ENCODE measurements at places on chromosomes 3 and 15.

GRCh38 chr3:10262027-10262426 is 13.8 kb downstream of the TATDN2 start:
- no peak for DNase-seq

DNA sequence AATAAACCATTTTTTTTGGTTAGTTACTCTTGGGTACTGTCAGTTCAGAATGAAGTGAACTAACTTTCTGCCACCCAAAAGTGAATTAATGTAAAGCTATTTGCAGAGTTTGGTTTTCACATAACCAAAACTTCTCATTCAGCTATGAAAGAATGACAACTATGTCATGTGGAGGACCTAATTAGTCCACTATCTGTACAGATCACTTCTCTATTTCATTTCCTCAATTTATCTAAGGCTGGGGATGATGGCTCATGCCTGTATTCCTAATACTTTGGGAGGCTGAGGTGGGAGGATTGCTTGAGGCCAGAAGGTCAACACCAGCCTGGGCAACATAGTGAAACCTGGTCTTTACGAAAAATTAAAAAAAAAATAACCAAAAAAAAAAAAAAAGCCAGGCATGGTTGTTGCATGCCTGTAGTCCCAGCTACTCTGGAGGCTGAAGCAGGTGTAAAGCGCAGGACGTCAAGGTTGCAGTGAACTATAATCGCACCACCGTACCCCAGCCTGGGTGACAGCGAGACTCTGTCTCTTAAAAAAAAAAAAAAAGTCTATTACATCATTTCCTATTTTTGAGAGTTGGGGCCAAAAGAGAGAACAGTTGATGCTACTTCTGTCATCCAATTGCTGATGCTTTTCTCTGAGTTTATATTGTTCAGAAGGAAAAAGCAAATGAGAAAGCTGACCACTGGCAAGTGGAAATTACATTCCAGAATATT is 8.7 kb downstream of the HYPK start:
- DNase-seq = no peak

GRCh38 chr3:43207628-43208085 is 78.7 kb upstream of the SNRK start:
- no peak for DNase-seq

DNA sequence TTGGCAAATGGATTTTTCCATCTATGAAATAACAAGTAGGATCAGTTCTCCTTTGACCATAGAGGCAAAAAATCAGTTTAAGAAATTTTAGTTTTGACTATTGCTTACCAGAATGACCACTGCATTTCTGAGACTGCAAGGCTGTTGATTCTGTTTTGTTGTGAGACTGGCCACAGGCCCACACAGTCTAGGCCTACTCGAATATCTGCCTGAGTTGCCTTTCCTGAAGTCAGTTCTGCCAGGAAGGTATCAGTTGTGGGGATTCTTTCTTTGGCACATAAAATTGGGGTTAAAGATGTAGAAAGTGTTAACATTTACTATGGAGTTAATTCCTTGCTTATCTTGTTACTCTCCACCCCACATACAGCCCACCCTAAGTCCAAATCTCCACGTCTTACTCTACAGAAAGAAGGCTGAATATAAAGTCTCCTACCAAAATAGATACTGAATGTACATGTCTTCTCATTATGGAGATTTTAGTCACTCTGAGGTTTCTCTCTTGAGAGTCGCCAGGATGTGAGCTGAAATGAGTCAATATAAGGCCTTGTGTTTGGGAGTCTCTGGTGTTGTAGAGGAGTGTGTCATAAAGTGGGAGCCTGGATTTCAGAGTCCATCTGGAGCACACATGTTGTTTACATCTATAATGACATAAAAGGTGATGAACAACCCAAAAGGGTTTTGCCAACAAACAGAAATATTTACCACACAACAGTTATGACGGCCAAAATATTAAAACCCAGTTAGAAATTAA is 45.0 kb upstream of the WWTR1 start:
- DNase-seq = no peak

- no peak for DNase-seq
Observed at GRCh38 chr15:31483986-31484951, 157.6 kb downstream of the KLF13 start.

- peak; percentile 77 for DNase-seq
Observed at GRCh38 chr15:98881526-98882520, 125.8 kb downstream of the PGPEP1L start.

DNA sequence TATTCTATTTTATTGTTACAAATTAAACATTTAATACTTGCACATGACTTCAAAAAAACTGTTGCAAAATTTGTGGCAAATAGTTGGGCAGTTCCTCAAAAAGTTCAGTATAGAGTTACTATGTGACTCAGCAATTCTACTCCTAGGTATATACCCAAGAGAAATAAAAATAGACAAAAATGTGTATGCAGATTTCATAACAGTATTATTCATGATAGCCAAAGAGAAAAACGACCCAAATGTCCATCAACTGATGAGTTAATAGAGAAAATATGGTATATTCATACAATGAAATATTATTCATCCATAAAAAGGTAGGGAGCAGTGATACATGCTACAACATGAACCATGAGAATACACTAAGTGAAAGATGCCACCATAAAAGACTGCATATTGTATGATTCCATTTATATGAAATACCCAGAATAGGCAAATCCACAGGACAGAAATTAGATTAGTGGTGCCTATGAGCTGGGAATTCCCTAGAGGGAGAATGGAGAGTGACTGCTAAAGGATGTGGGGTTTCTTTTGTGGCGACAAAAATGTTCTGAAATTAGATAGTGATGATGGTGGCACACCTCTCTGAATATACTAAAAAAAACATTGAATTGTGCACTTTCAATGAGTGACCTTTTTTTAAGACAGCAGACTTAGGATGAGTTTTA is 31.6 kb upstream of the CLASP2 start:
- DNase-seq = peak; percentile 3
